ENCODE measurements at places on chromosomes 1 and 21.

DNA sequence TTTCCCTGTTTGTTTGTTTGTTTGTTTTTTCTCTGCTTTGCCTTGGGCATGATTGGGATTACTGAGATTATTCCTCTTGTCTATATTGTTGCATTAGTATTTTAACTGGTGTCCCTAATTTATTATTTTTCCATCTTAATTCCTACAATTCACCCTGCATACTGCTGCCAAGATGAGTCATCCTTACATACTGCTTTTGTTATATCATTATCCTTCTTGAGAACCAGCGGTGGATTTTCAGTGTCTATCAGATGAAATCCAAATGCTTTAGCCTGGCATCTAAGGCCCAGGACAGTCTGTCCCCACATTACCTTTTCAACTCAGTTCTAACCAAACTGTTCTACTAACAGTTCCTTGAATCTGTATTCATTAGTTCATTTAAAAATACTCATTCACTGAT, 101.7 kb downstream of the OLFML2B start:
- no peak for DNase-seq

- DNase-seq = no peak
Observed at GRCh38 chr1:7898962-7899361, 41.7 kb downstream of the TNFRSF9 start.

- DNase-seq = no peak
Observed at GRCh38 chr1:25621876-25622275, 5.3 kb downstream of the MAN1C1 start.

GRCh38 chr1:37472281-37472680, 2.1 kb upstream of the ZC3H12A start:
- no peak for DNase-seq

GRCh38 chr21:26948194-26948593, 18.7 kb downstream of the ADAMTS5 start:
- DNase-seq = no peak
